ENCODE measurements at places on chromosomes 6 and 20.

DNA sequence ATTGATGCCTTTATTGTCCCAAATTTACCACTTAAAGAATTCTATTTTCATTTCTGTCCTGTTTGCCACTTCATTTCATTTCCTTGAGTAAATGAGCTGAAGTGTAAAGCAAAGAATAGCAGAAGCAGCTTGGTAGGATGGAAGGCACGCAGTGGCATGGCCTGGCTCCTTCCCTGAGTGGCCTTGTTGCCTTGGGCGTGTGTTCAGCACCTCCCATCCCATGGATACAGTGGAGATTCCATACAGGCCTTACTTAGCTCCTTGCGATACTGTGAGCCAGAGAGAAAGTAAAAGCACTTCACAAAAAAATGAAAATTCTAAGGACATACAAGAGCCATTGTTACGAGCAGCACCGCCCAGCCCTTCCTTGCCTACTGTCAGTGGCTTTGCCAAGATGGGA lies 39.6 kb downstream of the ALDH5A1 start:
- DNase-seq: no peak
- peaks cover 19% of the 10 kb centered on the region for H3K36me3 ChIP-seq
- no peaks in the 10 kb centered on the region for H3K4me1 ChIP-seq
- no peak overlapping the region for H3K27ac ChIP-seq
- no peaks in the 10 kb centered on the region for H3K27me3 ChIP-seq

GRCh38 chr6:14423955-14424354 lies 306.4 kb downstream of the CD83 start:
- no peaks in the 10 kb centered on the region for H3K36me3 ChIP-seq
- no peak overlapping the region for H3K27ac ChIP-seq
- H3K4me3 ChIP-seq: no peak overlapping the region
- no peaks in the 10 kb centered on the region for H3K27me3 ChIP-seq
- no peak for DNase-seq

GRCh38 chr6:16372029-16372776 lies 133.8 kb downstream of the GMPR start:
- H3K27me3 ChIP-seq: no peaks in the 10 kb centered on the region
- H3K4me1 ChIP-seq: no peaks in the 10 kb centered on the region
- H3K36me3 ChIP-seq: no peaks in the 10 kb centered on the region

- H3K4me3 ChIP-seq: no peak overlapping the region
- H3K36me3 ChIP-seq: no peaks in the 10 kb centered on the region
- no peak overlapping the region for H3K27ac ChIP-seq
- H3K27me3 ChIP-seq: no peaks in the 10 kb centered on the region
Measured at GRCh38 chr6:88705601-88706000, 257.8 kb downstream of the RNGTT start.

GRCh38 chr20:14700639-14700960 lies 363.2 kb upstream of the FLRT3 start:
- no peak overlapping the region for H3K4me3 ChIP-seq
- DNase-seq: no peak
- H3K4me1 ChIP-seq: no peaks in the 10 kb centered on the region

- H3K4me3 ChIP-seq: no peak overlapping the region
- peaks cover under 1% of the 10 kb centered on the region for H3K27me3 ChIP-seq
- H3K36me3 ChIP-seq: no peaks in the 10 kb centered on the region
- H3K4me1 ChIP-seq: no peaks in the 10 kb centered on the region
Measured at GRCh38 chr6:15735567-15736265, 72.9 kb upstream of the DTNBP1 start.

DNA sequence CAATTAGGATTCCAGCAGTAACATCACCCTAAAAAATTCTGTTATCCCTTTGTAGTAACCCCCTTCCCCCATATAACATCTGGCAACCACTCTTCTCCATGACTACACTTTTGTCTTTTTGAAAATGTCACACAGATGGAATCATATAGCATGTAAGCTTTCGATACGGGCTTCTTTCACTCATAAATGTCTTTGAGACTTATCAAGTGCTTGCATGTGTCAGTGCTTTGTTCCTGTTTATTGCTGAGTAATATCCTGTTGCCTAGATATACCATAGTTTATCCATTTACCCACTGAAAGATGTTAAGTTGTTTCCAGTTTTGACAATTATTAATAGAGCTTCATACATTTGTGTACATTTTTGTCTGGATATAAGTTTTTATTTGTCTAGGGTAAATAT lies 10.4 kb upstream of the SNPH start:
- H3K4me1 ChIP-seq: no peaks in the 10 kb centered on the region
- H3K36me3 ChIP-seq: no peaks in the 10 kb centered on the region
- H3K4me3 ChIP-seq: no peak overlapping the region
- no peak overlapping the region for H3K27ac ChIP-seq
- no peaks in the 10 kb centered on the region for H3K27me3 ChIP-seq

DNA sequence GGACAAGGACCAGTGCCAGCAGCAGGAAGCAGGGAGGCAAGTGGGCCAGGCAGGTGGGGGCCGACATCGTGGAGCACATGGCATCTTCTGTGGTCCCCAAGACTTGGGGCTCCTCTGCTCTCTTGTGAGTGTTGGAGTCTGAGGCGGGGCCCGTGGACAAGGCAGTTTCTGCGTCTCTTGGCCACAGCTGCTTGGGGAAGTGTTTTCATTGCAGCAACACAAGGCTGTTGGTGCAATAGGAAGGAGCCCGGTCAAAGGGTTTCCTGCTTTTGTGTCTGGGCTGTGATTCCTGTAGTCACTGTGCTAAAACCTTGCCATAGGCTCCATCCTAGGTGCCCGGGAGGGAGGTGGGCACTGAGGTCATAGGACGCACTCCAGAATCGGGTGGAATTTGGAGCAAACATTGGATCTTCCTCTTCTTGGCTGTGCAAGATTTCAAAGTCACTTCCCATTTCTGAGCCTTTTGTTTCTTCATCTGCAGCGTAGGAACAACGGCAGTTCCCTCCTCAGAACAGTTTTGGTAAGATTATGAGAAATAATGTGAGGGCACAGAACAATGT lies at the start of gene SIRPB2:
Gene SIRPB2 (minus strand): TSS at position 140 of the 560 bp plus-strand sequence. CDS start 61 bp downstream, at position 79.
- no peak for DNase-seq
- no peaks in the 10 kb centered on the region for H3K36me3 ChIP-seq
- no peaks in the 10 kb centered on the region for H3K4me1 ChIP-seq
- H3K4me3 ChIP-seq: peak within 1 kb of the TSS; percentile 33

- no peak for DNase-seq
- H3K4me3 ChIP-seq: no peak overlapping the region
- no peak overlapping the region for H3K27ac ChIP-seq
- no peaks in the 10 kb centered on the region for H3K27me3 ChIP-seq
- H3K36me3 ChIP-seq: no peaks in the 10 kb centered on the region
- peaks cover 47% of the 10 kb centered on the region for H3K4me1 ChIP-seq
Measured at GRCh38 chr6:75611702-75612375, 10.2 kb downstream of the SENP6 start.

- H3K4me3 ChIP-seq: no peak overlapping the region
- H3K4me1 ChIP-seq: no peaks in the 10 kb centered on the region
- H3K27me3 ChIP-seq: no peaks in the 10 kb centered on the region
- H3K27ac ChIP-seq: no peak overlapping the region
Measured at GRCh38 chr6:45899683-45899946, 116.0 kb downstream of the CLIC5 start.

DNA sequence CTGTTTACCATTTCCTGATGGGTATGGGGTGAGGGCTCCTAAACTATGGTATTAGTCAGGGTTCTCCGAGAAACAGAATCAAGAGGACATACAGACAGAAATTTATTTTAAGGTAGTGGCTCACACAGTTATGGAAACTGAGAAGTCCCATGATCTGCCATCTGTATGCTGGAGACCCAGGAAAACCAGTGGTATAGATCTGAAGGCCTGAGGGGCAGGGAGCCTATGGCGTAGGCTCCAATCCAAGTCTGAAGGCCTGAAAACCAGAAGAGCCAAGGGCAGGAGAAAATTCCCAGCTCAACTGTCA lies 93.6 kb downstream of the ANKRD6 start:
- peaks cover 4% of the 10 kb centered on the region for H3K4me1 ChIP-seq
- H3K36me3 ChIP-seq: no peaks in the 10 kb centered on the region
- H3K4me3 ChIP-seq: no peak overlapping the region
- no peak for DNase-seq
- no peak overlapping the region for H3K27ac ChIP-seq
- no peaks in the 10 kb centered on the region for H3K27me3 ChIP-seq

DNA sequence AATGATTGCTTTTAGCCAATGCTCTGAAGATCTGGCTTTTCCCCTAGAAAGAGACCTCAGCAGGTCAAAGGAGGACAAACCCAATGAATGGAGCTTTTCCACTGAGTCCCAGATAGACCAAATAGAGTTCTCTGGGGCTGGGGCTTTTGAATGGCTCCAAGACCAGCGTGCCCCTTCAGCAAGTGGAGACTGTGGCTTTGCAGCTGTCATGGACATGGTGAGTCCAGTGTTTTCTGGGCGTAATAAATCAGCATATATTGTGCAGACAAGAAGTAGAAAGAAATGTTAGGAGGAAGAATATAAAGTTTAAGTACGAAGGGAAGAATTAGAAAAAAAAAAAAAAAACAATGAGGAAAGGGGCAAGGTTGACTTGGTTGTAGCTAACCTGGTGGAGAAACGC lies 28.1 kb downstream of the ULBP1 start:
- H3K27me3 ChIP-seq: peaks cover 87% of the 10 kb centered on the region
- no peaks in the 10 kb centered on the region for H3K36me3 ChIP-seq
- no peak overlapping the region for H3K27ac ChIP-seq

- H3K4me1 ChIP-seq: no peaks in the 10 kb centered on the region
- H3K36me3 ChIP-seq: peaks cover 18% of the 10 kb centered on the region
- no peaks in the 10 kb centered on the region for H3K27me3 ChIP-seq
- no peak overlapping the region for H3K4me3 ChIP-seq
Measured at GRCh38 chr6:136895901-136896300, 26.2 kb upstream of the SLC35D3 start.

- peaks cover 3% of the 10 kb centered on the region for H3K27me3 ChIP-seq
- no peak overlapping the region for H3K4me3 ChIP-seq
- no peaks in the 10 kb centered on the region for H3K4me1 ChIP-seq
- no peaks in the 10 kb centered on the region for H3K36me3 ChIP-seq
Measured at GRCh38 chr6:43979525-43979924, 147.7 kb downstream of the MRPL14 start.

DNA sequence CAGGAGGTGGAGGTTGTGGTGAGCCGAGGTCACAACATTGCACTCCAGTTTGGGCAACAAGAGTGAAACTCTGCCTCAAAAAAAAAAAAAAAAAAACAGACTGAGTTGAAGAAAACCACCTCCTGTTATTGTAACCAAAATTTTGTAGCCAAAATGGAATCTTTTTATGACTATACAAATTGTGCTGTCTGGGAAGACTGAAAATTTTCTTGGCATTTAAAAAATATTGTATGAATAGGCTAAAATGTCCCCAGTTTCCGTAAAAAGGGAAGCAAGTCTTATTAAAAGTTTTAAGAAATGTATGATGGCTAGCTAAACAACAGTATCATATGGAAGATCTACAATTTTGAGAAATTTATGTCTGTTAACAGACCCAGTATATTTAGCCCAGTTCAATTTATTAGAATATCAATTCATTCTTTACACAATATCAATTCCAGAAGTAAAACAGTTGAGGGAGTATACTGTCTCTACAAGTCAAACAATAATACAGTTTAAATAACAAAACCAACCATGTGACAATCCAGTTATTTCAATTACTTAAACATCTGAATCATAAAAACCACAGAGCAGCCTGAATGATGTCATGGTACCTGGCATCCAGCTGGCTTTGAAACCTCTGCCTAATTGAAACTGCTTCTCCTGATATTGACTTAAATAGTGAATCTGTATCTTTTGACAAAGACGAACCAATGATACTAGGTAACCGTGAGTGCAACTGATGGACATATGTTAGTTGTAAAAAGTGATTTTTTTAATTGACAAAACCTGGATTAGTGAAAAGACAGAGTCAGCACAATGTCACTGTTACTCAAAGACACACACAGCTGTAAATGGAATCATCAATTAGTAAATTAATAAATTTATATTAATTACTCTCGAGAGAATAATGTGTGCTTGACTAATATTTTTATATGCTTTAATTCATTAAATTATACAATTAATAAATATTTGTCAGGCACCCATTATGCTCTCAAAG lies 166.6 kb upstream of the MARCKS start:
- no peak overlapping the region for H3K4me3 ChIP-seq
- DNase-seq: no peak
- H3K36me3 ChIP-seq: no peaks in the 10 kb centered on the region

- peaks cover 11% of the 10 kb centered on the region for H3K36me3 ChIP-seq
- H3K4me1 ChIP-seq: no peaks in the 10 kb centered on the region
- H3K4me3 ChIP-seq: no peak overlapping the region
- no peaks in the 10 kb centered on the region for H3K27me3 ChIP-seq
- no peak for DNase-seq
- H3K27ac ChIP-seq: no peak overlapping the region
Measured at GRCh38 chr6:87630746-87631145, 40.8 kb downstream of the ORC3 start.

DNA sequence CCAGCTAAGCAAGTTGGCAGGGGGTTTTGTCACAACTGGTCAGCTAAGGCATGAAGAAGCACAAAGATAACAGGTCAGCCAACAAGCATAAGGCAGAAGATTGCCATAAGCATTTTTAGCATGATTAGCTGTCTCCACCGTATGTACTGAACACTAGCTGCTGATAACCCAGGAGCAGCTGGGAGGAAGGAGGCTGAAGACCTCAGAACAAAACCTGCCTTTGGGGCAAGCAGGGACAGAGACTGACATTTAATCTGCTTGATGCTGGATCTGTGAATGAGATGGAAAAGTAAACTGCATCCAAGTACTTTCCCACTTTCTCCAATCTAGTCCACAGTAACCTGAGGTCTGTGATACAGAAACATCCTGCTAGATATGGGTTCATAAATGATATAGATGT lies 353.0 kb upstream of the MAP3K7 start:
- DNase-seq: no peak
- no peak overlapping the region for H3K4me3 ChIP-seq
- no peaks in the 10 kb centered on the region for H3K4me1 ChIP-seq
- H3K27ac ChIP-seq: no peak overlapping the region

- no peak for DNase-seq
- no peak overlapping the region for H3K27ac ChIP-seq
- H3K27me3 ChIP-seq: no peaks in the 10 kb centered on the region
- H3K4me1 ChIP-seq: no peaks in the 10 kb centered on the region
- H3K36me3 ChIP-seq: no peaks in the 10 kb centered on the region
Measured at GRCh38 chr20:965956-966355, 36.2 kb downstream of the RSPO4 start.

DNA sequence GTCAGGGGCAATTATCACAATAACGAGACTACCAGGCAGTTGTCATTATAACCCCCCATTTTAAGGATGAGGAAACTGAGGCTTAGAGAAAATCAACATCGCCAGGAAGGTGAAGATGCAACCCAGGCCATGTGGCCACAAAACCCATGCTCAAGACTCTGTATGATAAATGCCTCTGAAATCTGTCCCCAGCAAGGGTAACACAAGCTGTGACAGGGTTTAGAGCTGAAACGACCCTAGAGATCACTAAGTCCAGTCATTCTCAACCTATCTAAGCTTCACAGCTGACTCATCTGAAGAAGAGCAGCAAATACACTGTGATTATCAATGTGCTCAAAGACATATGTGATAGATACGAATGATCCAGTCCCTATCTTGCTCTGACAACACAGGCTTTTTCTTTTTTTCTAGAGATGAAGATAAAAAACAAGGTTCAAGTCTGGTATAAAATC lies 47.0 kb downstream of the ARHGAP18 start:
- H3K27ac ChIP-seq: no peak overlapping the region
- no peak overlapping the region for H3K4me3 ChIP-seq
- H3K36me3 ChIP-seq: no peaks in the 10 kb centered on the region
- H3K4me1 ChIP-seq: no peaks in the 10 kb centered on the region
- DNase-seq: no peak

Measured in CD4-positive, alpha-beta T cell (primary cell).